HL-60 (cell line): ENCODE measurements at places on chromosomes 12 and 14.
A peak's percentile ranks its signal among the peaks of the same experiment; 100 is the strongest.

GRCh38 chr12:122691566-122691965 lies 11.6 kb downstream of the HCAR2 start:
- DNase-seq = no peak

GRCh38 chr14:81298122-81298521 lies 77.4 kb upstream of the GTF2A1 start:
- no peak for DNase-seq

DNA sequence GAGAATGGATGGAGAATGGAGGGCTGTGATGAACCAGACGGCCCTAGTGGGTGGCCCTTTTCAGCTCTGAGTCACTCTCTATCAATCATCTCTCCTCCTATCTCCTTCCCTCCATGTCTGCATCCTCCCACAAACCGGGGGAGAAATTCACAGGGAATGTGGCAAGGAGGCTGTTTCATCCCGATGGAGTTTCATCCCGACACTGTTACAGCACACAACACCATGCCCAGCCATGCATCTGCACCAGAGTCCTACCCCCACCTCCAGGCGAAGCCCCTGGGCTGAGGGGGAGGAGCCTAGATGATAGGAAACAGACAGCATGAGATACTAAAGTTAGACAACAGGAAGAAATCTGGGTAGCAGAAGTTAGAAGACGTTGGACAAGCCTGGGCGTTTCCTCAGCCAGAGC lies 20.8 kb downstream of the SLC8B1 start:
- no peak for DNase-seq

DNA sequence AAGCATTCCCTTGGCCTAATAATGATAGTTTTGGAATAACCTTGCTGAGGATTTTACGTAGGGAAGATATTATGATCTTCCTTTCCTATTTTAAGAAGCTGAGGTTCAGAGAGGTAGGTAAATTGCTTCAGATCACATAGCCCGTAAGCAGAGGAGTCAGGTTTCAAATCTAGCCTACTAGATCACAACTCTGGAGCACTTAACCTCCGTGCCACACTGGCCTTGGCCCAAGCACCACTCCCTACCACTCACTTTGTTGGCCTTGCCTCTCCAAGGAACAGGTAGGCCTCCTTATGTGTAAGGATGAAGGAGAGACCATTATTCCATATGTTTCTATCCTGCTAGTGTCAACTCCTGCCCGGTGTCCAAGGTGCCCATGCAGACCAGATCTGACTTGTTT lies 12.4 kb upstream of the ACOT1 start:
- DNase-seq = no peak

DNA sequence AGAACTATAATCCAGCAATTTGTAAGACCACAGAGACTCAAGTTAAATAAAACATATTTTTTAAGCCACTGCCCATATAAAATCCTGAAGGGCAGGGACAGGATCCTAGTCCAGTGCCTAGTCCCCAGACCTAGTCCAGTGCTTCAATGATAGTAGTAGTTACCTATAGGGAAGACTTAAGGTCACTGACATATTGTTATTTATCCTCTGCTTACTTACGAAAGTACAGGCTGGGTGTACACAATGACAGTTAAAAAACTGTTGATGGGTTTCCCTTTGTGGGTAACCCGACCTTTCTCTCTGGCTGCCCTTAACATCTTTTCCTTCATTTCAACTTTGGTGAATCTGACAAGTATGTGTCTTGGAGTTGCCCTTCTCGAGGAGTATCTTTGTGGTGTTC lies 192.5 kb downstream of the SLC25A21 start:
- no peak for DNase-seq

DNA sequence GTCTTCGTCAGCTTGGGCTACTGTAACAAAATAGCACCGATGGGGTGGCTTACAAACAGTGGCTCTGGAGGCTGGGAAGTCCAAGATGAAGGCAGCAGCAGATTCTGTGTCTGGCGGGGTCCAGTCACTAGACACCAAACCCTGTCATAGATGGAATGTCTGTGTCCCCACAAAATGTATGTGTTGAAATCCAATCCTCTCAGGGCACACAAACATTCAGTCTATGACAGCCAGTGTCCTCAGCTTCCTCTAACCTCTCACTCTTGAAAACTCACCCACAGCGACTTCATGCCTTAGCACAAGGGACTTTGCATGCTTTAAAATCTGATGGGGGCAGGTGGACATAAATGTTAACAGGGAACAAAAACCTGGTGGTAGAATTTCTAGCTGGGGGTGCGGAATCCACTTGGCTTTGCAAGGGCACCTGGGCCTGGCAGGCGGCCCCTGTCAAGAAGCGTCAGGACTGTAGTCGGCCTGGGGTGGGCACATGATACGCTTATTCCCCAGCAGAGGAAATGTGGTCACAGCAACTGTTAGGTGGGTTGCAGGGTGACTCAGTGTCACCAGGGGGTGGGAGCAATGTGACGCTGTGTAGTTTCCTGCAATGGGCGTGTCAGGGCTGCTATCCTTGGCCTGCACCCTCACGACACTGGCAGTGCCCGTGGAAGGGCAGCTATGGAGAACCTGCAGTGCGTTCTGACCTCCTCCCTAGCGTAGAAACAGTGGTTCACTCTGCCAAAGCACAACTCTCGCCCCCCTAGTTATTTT lies 17.7 kb downstream of the RIN3 start:
- no peak for DNase-seq

- no peak for DNase-seq
These were observed 251.8 kb downstream of the APAF1 start for GRCh38 chr12:98896938-98897337.

DNA sequence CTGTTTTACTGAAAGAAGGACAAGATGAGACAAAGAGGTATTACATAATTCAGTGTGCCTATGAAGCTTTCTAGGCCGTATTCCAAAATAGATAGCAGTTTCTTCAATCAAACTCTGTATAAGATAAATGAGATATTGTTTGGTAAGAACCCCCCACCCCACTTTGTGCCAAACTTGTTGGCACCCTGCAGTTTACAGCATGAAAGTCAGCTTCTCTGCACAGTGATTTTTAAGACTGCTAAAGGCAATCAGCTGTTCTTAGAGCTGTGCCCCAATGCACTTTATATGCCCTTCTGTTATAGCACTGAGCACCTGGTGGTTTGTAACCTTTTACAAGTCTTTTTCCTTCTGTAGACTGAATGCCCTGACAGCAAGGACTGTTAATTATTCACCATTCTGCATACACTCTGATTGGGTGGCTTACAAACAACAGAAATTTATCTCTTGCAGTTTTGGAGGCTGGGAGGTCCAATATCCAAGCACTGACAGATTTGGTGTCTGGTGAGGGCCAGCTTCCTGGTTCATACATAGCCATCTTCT lies 76.7 kb downstream of the ANO4 start:
- no peak for DNase-seq

- no peak for DNase-seq
These were observed 36.4 kb downstream of the BBS10 start for GRCh38 chr12:76311796-76312195.

DNA sequence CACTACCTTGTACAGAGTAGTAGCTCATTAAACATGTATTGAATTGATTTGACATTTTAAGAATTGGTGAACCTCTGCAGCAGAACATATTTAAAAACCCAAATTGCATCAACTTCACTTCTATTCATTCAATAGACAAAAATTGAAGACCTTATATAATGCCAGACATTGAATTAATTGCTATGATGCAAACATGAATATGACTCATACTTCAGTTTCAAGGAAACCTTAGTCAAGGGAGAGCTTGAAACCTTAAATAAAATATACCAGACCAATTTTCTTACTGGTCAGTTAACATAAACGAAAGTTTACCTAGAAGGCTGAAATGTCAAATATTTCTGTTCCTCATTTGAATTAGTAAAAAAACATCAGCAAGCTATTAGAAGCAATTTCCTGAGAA lies 5.0 kb upstream of the MGAT4C start:
- DNase-seq = no peak

DNA sequence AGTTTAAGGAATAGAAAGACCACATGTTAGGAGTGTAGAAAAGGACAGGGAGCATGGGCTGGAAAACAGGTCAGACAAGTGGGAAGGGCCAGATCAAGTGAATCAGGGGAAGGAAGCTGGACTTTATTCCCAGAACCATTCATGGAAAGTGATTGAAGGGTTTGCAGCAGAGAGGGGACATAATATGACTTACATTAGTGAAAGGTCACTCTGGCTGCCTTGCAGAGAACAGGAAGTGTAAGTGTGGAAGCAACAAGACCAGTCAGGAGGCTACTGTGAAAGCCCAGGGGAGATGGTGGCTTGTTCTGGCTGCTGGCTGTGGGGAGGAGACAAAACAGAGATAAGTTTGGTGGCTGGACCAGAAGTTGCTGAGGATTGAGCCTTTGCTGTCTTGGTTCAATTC lies 69.1 kb downstream of the VCPKMT start:
- no peak for DNase-seq

GRCh38 chr14:91063119-91063518 lies 2.7 kb upstream of the RPS6KA5 start:
- peak; percentile 89 for DNase-seq

GRCh38 chr12:48194799-48195201 lies 8.3 kb downstream of the OR10AD1 start:
- DNase-seq = no peak

DNA sequence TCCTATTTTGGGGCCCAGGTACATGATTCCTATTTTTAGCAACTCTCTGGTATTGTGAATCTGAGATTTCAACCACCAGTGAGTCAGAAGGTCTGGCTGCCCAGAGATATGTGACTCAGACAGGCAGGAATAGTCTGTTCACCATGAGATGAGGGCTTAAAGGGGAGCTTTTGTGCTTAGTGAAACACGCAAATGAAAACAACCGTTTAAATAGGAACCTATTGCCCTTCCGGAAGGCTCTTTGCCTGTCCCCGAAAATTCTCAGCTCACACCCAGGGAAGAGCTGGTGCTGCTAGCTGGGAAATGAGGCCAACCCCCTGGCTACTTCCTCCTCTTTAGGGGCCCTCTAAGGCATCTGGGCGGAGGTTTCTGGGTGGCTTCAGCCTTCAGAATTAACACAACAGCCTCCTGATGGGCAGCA lies 283.6 kb downstream of the CACNA1C start:
- peak; percentile 69 for DNase-seq

DNA sequence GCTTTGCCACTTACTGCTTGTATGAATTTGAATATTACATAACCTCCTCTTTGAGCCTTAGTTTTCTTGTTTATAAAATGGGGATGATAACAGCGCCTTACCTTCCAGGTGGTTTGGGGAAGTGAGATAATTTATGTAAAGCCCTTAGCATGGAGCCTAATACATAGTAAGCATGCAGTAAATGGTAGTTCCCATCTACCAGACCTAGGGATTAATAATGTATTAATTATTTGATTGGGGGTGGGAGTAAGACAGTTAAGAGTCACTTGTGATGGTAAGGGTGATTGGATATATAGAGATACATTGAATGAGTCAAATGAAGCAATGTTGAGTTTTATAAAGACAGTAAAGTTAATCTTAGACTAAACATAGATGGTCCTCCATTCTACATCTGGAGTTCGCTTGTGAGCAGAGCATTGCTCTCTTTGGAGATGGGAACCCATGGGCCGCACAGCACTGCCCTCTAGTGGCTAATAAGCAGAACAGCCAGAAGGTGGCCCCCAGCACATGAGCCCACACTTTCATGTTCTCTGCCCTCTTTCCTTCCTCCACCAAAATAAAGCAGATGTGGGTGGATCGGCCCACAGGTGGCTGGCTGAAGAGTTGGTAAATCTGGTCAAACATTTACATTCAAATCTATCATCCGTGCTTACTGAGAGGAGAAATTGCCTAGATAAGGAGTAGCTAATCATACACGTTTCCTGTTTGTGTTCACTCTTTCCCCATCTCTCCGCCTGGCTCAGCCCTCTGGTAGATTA lies 26.5 kb upstream of the TAMALIN start:
- DNase-seq = peak; percentile 72

- DNase-seq = no peak
These were observed 48.1 kb upstream of the BICDL1 start for GRCh38 chr12:119940897-119941296.

DNA sequence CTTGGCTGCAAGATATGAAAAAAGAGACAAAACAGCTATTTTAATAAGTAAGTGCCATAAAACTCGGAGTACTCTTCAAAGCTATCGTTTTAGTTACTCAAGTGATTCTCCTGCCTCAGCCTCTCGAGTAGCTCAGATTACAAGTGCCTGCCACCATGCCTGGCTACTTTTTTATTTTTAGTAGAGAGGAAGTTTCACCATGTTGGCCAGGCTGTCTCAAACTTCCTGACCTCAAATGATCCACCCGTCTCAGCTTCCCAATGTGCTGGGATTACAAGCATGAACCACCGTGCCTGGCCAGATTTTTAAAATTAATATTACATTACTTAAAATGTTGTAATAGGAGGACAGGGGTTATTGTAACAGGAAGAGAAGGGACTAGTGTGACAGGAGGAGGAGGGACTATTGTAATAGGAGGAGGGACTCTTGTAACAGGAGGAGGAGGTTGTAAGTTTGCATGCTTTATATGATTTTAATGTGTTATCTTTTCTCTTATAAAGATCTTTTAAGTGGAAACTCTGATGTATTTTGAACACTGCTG lies 61.3 kb downstream of the KITLG start:
- DNase-seq = no peak

DNA sequence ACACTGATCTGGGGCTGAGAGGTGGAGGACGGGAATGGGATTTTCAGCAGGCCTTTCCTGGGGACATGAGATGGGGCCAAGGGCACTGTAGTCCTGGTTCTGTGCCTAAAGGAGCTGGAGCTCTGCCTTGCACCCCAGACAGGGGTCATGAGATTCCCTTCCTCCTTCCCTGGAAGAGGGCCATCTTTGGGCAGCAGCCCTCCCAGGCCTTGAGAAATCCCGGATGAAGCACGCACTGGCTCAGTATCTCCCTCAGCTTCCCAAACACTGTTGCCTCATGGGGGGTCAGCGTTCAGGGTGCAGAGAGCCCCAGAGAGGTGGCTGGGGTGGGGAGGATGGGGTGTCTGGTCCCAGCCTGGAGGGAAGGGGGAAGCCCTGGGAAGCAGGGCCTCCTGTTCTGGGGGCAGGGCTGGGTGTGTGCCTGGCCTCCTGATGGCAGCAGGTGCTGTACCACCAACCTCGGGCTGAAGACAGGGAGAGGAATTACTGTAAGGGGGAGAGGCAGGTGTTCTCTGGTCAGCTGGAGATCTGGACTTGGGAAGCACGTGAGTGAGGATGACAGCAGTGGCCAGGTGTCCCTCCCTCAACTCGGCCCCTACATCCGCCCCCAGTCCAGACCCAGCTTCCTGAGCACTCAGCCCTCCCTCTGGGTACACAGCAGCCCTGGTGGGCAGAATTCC lies 8.4 kb upstream of the NR4A1 start:
- DNase-seq = no peak

GRCh38 chr12:111569363-111570083 lies 29.6 kb downstream of the ATXN2 start:
- DNase-seq = no peak

- DNase-seq = peak; percentile 86
These were observed 25.3 kb downstream of the IGF1 start for GRCh38 chr12:102454808-102455760.

GRCh38 chr12:131808744-131809371 lies 19.3 kb upstream of the MMP17 start:
- DNase-seq = no peak

DNA sequence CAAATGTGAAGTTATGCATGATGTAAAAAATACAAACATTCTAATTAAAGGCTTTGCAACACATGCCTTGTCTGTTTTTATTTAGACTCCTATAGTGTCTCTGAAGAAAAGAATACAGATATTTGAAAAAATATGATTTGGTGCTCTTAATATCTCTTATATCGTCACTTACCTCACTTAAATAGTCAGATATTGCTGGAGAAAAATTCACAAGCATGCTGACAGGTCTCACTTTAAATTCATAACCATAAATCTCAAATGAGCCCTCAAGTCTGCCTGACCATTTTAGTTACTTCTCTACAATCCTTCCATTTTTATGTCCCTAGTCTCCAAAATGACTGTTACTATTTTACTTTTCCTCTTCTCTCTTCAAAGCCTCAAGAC lies 5.4 kb upstream of the YEATS4 start:
- DNase-seq = no peak
